Stimulated activated CD8-positive, alpha-beta memory T cell treated with anti-CD3 and anti-CD28 coated beads, Interleukin-2, amount 100 ng/mL, for 1 hour (primary cell): ENCODE measurements at places on chromosomes 4 and X.

DNA sequence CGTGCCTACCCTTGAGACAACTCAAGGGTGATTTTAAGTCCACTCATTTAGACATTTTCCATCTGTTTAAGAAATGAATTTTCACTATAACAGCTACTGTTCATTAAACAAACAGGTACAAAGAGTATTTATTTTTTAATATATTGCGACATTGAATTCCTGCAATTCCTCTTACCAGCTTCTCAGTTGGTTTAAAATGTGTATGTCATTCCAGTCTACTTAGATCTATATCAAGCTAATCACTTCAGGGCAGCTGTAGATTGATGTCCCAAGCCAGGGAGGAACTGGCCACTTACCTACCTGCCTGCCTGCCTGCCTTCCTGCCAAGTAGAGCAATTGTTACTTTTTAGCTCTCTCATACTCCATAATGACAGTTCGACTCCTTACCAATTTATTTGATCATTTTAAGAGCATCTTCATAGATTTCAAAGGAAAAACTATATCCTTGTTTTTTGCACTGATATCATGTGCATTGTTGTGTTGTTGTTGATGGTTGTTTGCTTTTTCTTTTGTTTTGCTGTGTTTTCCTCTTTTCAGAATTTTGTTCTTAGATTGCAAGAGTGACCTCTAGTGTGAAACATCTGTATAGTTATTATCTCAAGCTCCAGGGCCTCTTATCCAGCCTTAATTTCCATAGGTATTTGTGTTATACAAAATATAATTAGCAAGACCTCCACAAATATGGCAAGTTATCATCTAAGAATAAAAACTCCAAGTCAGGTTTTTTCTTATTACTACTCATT is 120.9 kb upstream of the NRK start:
- DNase-seq, result no peak

DNA sequence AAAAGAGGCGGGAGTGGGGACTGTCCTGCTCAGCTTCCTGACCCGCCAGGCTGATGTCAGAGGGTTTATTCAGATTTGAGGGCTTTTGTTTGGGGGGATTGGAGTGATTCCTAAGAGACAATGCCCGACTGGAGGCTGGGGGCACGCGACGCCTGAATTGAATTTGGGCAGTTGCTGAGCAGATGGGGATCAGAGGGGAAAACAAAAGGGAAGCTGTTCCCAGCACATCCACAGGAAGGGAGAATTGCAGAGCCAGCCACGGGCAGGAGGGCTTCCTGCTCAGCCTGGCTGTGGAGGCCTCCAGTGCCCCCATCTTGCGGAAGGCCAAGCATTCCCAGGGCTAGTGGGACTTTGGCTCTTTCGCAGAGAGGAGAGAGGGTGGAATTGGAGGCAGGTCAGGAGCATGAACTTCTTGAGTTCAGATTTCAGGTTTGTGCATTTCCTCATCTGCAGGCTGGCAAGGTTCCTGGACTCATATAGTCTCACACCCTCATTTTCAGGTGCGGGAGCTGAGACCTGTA is 162.8 kb downstream of the NHS start:
- DNase-seq, result no peak

- no peak for DNase-seq
These were observed 577.2 kb upstream of the AADAT start for GRCh38 chr4:170666909-170667308.

GRCh38 chr4:176778491-176778890 is 14.2 kb downstream of the VEGFC start:
- DNase-seq, result no peak

GRCh38 chr4:33940281-33940680 is 2304.0 kb downstream of the ARAP2 start:
- DNase-seq, result no peak

DNA sequence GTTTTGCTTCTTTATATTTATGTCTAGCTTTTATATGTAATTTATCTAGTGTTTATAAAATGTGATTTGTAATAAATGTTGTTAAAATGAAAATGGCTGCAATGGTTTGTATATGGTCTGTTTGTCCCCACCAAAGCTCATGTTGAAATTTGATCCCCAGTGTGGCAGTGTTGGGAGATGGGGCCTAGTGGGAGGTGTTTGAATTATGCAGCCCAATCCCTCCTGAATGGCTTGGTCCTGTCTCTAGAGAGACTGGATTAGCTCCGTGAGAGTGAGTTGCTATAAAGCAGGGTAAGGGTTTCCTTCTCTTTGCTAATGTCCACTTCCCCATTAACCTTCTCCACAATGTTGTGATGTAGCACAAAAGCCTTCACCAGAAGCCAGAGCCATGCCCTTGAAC is 30.0 kb upstream of the JADE3 start:
- DNase-seq, result no peak

DNA sequence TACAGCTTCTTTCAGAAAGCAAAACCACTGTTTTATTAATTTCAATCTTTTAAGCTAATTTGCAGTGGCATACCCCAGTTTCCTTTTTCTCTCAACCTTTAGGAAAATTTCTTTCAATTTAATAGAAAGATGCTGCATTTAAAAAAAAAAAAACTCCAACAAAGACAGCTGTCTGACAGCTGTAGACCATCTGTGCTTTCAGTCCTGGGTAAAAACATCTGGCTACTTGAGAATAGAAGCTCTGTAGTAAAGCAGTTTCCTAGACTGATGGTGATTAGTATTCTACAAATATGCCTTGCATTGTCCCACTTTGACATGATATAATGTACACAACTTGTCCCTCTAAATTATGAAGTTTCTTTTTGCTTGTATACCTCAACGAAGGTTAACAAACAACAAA is 197.8 kb downstream of the EDA start:
- DNase-seq, result no peak

DNA sequence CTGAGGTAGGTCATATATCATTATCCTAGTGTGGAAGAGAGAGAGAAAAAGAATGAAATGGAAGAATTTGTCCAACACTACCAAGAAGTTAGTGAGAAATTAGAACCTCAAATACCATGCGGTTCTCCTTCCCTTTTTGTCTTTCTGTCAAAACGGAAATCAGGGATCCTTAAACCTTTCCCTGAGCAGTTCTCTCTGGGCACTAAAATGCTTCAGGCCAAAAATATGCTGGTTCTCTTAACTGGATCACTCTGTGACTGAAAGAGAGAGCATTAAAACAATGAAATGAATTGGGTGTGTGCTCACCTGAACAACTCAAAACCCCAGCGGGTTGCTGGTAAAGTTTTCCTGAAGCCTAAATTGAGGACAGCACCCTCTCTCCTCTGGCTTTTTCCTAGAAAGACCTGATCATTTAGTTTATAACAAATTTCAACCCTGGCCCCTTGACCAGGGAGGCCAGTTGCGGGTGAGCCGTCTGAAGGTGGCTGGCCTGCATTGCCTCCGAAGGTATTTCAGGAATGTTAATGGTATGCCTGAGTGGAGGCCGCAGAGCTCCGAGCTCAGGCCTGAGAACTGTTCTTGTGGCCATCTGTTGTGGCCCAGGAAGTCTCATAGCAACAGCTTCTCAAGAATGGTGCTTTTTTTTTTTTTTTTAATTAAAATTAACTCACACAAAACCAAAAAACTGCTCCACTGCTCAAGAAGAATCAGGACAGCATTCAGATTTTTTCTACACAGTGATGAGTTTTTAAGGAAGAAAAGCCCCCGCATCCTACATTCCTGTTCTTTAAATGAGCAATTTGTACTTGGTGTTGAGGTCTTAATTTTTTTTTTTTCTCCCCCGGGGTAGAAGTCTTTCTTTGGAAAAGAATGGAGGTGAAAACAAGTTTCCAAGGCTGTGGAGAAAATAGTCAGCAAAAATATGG is 155.1 kb downstream of the SHROOM3 start:
- DNase-seq, result no peak

GRCh38 chr4:78225236-78225635 is 168.1 kb downstream of the FRAS1 start:
- DNase-seq, result no peak

GRCh38 chr4:13322681-13323101 is 161.4 kb downstream of the RAB28 start:
- no peak for DNase-seq

DNA sequence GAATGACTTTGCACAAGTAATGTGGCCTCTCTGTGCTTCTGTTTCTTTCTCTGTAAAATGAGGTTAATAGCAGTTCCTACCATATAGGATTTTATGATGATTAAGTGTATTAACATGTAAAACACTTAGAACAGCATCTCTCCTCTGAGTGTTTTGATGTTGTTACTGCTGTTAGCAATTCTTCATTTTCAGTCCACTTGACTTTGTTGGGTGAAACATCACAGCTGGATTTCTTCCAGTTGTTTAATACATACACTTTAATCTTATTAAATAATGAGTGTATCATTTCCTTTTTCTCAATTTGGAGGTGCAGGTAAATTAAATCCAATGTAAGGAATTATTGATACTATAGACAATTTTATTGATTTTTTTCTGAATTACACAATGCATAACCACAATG is 113.6 kb downstream of the KDR start:
- no peak for DNase-seq

- no peak for DNase-seq
These were observed 53.5 kb downstream of the HTRA3 start for GRCh38 chr4:8322794-8323704.

DNA sequence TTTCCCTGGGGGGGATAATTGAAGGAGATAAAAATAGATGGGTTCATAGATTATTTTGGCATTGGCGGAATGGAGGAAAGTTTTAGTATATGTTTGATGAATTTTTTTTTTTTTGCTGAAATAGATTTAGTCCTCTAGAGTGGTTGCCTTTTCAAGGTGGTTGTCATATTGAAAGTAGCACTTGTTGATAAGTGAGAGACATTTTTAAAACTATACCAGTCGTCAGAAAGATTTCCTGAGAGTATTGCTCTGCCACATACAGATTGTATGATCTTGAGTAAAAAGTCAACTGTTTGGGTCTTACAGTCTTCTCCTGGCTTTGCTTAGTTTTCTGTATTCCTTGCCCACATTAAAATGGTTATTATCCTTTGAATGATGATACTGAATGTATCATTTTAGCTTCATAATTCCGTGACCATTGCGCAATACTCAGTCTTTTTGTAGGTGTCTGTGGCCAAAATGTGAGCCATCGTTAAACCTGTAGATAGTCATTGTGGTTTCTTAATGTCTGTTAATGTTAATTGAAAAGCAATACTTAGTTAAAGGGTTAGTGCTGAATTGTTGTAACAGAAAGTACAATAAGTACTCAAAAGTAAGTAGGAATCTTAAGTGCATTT is 7.1 kb downstream of the SMARCAD1 start:
- DNase-seq, result no peak

GRCh38 chr4:88188738-88189417 is 30.4 kb upstream of the ABCG2 start:
- no peak for DNase-seq

DNA sequence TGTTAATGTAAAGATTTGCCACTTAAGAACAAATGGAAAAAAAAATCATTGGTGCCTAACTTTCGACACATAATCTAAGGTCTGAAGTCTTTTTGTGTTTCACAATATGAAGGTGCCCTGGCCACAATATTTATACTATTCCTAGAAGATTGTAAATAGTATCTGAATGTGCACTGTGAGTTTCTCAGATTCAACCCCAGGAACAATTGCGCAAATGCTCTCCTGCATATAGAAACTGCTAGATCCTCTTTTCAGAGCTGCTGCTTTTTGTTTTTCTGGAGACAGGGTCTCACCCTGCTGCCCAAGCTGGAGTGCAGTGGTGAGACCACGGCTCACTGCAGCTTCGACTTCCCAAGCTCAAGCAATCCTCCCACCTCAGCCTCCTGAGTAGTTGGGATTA is 480.1 kb upstream of the FTHL17 start:
- DNase-seq, result no peak

- DNase-seq, result no peak
These were observed 89.9 kb downstream of the EFHC2 start for GRCh38 chrX:44253575-44253942.

DNA sequence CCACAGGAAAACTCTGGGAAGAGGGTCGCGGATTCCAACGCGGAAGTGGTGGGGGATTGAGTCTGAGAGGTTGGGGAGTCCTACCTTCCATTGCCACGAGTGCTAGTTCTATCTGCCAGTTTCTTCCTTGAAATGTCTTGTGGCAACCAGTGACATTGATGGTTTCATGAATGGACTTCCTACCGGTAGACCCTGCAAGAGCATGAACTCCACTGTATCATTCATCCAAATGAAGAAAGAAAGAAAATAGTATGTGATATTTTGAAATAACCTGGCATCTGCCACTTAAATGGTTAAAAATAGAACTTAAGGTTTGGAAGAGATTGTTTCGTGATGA is 1.1 kb upstream of the SLC10A7 start:
- DNase-seq, result no peak

DNA sequence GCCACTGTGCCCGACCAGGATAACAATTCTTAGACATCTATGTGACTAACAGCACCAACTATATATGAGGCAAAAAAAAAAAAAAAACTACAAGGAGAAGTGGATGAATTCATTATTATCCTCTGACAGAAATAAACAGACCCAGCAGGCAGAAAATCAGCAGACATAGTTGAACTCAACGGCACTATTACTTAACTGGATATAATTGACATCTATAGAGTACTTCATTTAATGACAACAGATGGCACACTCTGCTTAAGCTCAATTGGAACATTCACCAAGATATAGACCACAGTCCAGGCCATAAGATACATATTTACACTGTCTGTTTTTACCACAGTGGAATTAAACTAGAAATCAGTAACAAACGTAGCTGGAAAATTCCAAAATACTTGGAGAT is 13.3 kb downstream of the CLDN22 start:
- DNase-seq, result no peak

GRCh38 chrX:15059474-15059873 is 186.3 kb downstream of the MOSPD2 start:
- no peak for DNase-seq

DNA sequence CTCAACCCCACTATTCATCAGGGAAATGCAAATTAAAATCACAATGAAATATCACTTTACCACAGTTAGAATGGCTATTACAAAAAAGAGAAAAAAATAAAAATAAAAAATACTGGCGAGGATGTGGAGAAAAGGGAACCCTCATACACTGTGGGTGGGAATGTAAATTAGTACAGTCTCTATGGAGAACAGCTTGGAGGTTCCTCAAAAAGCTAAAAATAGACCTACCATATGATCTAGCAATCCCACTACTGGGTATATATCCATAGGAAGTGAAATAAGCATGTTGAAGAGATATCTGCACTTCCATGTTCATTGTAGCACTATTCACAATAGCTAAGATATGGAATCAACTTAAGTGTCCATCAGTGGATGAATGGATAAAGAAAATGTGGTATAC is 50.5 kb upstream of the PAGE1 start:
- DNase-seq, result no peak

- DNase-seq, result no peak
These were observed 1180.8 kb upstream of the PABPC4L start for GRCh38 chr4:135382280-135382959.

DNA sequence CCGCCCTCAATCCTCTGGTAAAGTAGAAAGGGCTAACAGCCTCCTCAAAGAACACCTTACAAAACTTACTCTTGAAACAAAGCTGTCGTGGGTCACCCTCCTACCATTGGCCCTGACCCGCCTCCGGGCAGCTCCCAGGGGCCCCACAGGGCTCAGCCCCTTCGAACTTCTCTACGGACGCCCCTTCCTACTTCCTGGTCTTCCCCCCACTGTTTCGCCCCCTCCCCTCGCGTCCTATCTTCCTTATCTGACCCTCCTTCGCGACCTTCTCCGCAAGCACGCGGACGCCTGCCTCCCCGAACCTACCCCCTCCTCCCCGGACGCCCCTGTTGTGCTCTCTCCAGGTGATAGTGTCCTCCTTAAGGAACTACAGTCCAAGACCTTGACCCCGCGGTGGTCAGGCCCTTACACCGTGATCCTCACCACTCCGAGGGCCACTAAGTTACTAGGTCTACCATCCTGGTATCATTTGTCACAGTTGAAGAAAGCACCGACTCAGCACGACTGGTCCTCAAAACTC is 963.1 kb downstream of the RPA4 start:
- DNase-seq, result no peak

GRCh38 chr4:94909645-94910044 is 151.9 kb downstream of the BMPR1B start:
- DNase-seq, result no peak
